Peyer's patch (tissue), 4 donors: ENCODE measurements at places on chromosomes 2 and 18. TPM values are rescaled to one million over a fixed set of nuclear protein-coding genes. Genes with fewer than 3 reads are reported as not detected.

LRRC30 gene
- not detected for total RNA-seq

TNFAIP6 gene
- total RNA-seq, result not detected

MAP3K19 gene
- not detected for total RNA-seq

KRTCAP3 gene
- 7.4 TPM for total RNA-seq

DNA sequence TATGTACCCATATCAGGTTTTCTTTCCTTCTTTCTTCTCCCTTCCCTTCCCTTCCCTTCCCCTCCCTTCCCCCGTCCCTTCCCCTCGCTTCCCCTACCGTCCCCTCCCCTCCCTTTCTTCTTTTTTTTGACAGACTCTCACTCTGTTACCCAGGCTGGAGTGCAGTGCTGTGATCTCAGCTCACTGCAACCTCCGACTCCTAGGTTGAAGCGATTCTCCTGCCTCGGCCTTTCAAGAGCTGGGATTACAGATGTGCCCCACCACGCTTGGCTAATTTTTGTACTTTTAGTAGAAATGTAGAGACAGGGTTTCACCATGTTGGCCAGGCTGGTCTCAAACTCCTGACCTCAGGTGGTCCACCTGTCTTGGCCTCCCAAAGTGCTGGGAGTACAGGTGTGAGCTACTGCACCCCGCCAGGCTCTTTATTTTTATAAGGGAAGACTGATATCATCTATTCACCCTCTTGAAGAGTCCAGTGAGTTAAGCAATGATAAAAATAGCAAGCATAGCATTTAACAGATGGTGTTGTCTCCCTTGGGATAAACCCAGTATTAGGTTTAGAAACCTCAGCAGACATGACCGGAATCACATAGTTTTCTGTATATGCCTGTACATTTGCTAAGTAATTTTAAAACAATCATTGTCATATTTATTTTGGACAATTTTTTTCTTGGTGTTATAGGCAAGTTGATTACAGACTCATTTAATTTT lies 888.4 kb downstream of the TRIB2 start:
- no peak for DNase-seq

GRCh38 chr2:150088538-150088937 lies 398.9 kb downstream of the RND3 start:
- no peak for DNase-seq

- no peak for DNase-seq
These were observed 67.9 kb downstream of the EIPR1 start for GRCh38 chr2:3309496-3310355.

GRCh38 chr2:239878686-239879085 lies 146.5 kb downstream of the NDUFA10 start:
- DNase-seq, result no peak
